Activated naive CD8-positive, alpha-beta T cell treated with anti-CD3 and anti-CD28 coated beads for 36 hours (primary cell): ENCODE measurements at places on chromosomes 4 and X. TPM values are rescaled to one million over a fixed set of nuclear protein-coding genes. Genes with fewer than 3 reads are reported as not detected.

GRCh38 chrX:153634236-153634635 is 12.8 kb upstream of the DUSP9 start:
- no peak for DNase-seq

DNA sequence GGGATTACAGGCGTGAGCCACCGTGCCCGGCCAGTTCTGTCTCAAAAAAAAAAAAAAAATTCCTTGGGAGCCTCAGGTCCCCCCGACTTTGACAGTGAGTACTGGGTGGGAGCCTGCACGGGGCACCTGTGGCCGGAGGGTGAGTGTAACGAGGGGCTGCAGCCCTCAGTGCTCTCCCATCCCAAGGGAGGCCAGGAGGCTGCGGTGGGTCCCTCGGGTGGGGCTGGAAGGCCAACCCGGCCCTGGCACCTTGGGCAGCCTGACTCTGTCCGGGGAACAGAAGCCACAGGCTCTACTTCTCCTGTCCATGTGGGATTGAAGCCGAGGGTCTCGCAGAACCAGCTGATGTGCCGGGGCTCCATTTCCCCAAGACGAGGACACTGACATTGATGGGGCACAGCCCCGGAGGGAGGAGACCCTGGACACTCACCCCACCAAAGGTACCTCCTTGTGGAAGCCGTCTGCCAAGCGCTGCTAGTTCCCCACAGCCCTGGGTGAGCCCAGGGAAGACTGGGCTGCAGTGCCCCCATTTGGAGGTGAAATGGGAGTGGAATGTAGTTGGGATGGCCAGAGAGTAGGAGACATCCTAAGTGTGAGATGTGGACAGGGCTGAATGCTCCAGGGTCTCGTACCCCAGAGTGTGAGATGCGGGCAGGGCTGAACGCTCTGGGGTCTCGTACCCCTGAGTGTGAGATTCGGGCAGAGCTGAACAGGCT is 2.3 kb upstream of the SLC26A1 start:
- DNase-seq = no peak

Gene ODAPH
- not detected for total RNA-seq

Gene TCEANC
- 0.89 TPM for total RNA-seq

DNA sequence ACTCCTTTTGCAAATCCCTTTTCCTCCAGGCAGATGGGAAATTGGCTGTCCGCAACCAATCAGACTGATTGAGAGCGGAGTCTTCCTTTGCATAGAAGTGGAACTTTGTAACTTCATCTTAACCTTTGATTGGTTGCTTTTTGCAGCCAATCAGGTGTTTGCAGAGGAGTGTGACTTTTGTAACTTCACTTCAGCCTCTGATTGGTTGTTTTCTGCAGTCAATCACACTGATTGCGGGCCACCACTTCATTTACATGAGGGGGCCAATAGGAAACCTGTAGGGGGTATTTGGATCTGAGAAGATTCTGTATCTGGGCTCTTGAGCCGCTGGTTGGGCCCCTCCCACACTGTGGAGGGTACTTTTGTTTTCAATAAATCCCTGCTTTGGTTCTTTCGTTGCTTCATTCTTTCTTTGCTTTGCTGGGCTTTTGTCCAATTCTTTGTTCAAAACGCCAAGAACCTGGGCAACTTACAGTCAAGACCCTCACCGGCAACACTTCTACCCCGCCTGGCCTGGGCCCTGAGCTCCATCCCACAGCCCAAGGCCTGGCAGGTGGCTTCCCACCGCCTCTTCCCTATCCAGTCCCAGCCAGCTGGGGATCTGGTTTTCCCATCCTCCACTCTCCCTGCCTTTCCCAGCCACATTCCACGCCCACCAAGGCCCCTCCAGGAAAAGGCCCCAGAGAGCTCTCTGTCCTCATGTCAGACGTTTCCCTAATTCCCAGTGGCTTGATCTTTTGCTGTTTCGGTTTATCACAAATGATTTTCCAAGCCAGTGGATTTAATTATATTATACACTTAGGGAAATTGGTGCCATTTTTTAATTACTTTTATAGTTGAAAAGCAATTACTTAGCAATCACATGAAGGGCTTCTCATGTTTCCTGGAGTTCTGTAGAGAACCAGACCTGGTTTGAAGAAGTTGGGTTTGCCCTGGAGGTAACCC is 110.2 kb upstream of the STX18 start:
- no peak for DNase-seq

DNA sequence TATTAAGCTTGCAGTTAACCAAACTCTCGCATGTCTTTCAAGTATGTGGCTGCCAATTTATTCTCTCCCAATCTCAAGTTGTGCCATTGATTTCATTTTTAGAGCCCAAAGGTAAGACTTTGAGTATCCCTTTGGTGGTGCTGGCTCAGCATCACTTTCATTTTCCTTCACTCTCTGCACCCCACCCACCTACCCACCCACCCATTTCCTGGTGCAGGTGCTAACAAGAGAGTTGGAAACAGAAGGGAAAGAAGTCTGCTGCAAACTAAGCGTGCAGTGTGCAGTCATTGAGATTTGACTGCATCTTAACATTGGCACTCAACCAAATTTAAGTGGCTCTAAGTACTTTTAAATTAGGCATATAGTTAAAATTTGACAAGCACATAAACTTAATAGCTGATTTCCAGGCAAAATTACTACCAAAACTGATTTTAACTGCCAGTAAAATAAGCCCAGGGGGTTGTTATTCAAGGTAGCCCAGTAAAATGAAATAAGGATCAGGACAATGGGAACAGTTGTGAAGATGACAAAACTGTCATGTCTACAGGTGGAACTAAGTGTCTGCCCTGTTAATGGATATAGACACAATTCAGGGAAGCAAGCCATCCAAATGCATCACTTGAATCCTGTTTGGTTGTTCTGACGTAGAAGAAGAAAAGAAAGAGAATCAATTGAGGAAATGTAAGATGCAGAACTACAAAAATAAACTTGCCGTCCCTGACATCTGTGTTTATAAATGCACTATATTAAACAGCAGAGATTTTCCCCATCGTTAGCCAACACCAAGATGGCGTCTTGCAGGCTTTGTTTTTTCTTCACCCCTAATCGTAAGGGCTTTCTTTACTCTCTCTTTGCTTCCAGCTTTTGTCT is 184.2 kb downstream of the KDR start:
- DNase-seq = no peak

Gene GPR119
- total RNA-seq = not detected

DNA sequence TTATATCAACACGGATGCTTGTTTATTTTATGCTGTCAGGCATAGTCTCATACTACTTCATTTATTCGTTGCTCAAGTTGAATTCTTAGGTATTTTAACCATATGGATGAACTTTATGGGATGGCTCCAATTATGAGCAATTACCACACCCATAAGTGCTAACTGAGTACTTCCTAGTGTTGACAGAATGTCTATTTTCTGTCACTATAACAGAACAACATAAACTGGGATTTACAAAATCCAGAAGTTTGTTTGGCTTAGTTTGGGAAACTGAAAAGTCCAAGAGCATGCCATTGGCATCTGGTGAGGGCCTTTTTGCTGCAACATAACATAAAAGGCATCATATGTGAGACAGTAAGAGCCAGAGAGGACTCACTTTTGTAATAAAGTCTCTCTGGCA is 21.0 kb downstream of the SULT1E1 start:
- DNase-seq = no peak

Gene SNX25
- 14.3 TPM for total RNA-seq

- DNase-seq = no peak
Measured at GRCh38 chr4:38923746-38924145, 56.1 kb downstream of the FAM114A1 start.

DNA sequence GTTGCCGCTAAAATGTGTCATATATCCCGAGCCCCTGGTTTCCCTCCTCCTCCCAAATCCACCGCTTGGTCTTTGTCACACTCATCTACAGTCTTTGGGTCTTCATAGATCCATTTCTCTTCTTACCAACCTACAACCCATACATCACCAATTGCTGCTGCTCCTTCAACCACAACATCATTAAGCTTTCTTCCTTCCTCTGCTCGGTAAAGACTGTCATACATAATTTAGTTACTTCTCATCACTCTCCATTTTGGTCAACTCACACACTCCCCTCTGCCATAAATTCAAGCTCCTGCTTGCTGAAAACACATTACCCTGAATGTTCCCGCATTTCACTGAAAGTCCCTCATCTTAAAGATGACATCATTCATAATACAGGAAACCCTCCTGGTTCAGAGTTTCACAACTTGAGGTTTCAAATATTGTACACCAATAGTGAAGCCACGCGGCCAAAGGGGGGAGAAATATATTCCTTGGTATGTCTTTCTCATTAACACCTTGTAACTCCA is 1.7 kb upstream of the DCTD start:
- peak; percentile 29 for DNase-seq

Gene YY2
- total RNA-seq = 2.5 TPM

DNA sequence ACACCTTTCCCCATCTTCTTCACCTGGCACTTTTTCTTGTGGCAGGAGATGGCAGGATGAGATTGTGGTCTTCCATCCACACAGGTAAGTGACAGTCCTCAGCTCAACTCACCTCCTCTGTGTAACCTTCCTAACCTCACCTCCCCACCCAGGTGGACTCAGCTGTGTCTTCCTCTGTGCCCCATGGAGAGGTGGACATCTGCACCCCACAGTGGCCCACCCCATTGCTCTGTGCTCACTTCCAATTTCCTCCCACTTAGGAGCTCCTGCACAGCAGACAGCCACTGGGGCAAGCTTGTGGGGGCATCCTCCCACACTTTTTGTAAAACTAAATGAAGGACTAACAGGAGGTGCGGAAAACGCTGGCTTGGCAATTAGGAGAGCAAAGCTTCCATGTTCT is 61.6 kb downstream of the MSX1 start:
- no peak for DNase-seq

- DNase-seq = no peak
Measured at GRCh38 chr4:139316733-139317132, 14.5 kb upstream of the NDUFC1 start.
